Activated CD4-positive, alpha-beta T cell treated with anti-CD3 and anti-CD28 coated beads, Interleukin-2, amount 10 ng/mL, durations not matched to agents 7 days and 5 days (primary cell): ENCODE measurements at places on chromosomes 11 and 22. TPM values are rescaled to one million over a fixed set of nuclear protein-coding genes. Genes with fewer than 3 reads are reported as not detected.
A peak's percentile ranks its signal among the peaks of the same experiment; 100 is the strongest.

DNA sequence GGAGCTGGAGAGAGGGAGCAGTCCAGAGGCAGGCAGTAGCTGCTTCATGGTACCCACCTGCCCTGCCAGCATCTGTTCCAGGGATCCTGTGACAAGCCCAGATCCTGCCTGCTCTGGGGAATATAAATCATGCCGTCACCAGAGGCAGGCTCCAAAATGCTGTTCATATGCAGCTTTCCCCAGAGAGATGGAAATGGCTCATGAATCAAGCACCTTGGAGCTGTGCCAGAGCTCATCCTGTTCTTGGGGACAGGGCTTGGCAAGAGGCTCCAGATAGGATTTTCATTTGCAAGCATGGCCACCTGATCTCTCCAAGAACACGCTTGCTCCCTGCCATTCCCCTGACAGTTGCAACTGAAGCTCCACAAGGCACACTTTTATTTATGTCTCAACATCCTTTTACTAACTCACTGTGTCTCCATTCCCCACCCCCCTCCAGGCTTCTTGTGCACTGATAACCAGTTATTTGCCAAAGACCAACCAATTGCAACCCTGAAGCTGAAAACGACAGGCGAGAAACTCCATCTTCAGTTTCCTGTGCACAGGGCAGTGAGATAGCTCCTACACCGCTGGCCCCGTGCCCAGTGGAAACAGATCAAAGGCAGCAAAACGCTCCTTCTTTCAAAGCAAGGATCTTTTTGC is 115.8 kb upstream of the PITPNB start:
- H3K27ac ChIP-seq: no peak overlapping the region
- no peaks in the 10 kb centered on the region for H3K36me3 ChIP-seq
- no peak for DNase-seq
- no peak overlapping the region for H3K4me3 ChIP-seq
- peaks cover 6% of the 10 kb centered on the region for H3K27me3 ChIP-seq

- H3K36me3 ChIP-seq: peaks cover 5% of the 10 kb centered on the region
- peaks cover 36% of the 10 kb centered on the region for H3K27me3 ChIP-seq
- H3K27ac ChIP-seq: no peak within 1 kb of the TSS
- H3K4me3 ChIP-seq: peak within 1 kb of the TSS; percentile 62
- peak; percentile 30 for DNase-seq
These were observed at the start of gene PHLDB1 for GRCh38 chr11:118607401-118608359. TSS of gene PHLDB1 (plus strand) at chr11:118607615. CDS start at chr11:118613837, 6,222 bp downstream.

DNA sequence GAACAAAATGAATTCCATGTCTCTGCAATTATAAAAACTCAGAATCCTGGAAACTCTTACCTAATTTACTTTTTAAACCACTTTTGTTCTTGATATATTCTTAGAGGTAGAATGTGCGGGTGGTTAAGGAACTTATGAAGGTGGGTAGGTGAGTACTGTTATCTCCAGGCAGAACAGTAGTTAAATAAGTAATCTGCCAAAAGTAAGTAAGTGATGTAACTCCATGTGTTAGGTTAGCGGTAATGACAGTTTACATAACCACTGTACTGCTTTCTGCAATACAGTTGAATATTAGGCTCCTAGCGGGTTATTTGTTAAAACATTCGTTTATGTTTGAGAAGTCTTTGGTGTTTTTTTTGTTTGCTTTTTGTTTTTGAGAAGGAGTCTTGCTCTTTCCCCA is 7.1 kb downstream of the LARGE1 start:
- H3K4me1 ChIP-seq: no peaks in the 10 kb centered on the region
- no peak overlapping the region for H3K27ac ChIP-seq
- H3K36me3 ChIP-seq: no peaks in the 10 kb centered on the region
- H3K27me3 ChIP-seq: peaks cover 15% of the 10 kb centered on the region

DNA sequence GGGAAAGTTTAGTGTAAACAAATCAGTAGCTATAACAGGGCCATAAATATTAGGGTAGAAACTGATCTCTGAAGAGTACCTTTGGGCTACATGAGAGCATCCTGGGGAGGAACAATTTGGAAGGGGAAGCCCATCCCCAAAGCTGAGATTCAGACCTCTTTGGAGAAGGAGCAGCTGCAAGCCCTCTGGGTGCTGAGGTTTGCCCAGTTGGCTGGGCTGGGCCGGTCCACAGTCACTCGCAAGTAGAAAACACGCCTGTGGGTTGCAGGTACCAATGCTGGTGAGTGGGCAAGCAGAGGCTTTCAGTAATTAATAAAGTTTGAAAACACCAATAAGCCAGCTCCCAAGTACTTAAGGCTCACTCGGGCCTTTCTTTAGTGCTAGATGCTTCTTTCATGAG is 124.5 kb downstream of the ARHGAP8 start:
- no peak overlapping the region for H3K4me3 ChIP-seq
- H3K27me3 ChIP-seq: peaks cover 5% of the 10 kb centered on the region
- DNase-seq: no peak
- no peaks in the 10 kb centered on the region for H3K4me1 ChIP-seq
- H3K27ac ChIP-seq: no peak overlapping the region

- H3K27me3 ChIP-seq: peaks cover 2% of the 10 kb centered on the region
- no peaks in the 10 kb centered on the region for H3K36me3 ChIP-seq
- no peaks in the 10 kb centered on the region for H3K4me1 ChIP-seq
- no peak overlapping the region for H3K27ac ChIP-seq
These were observed 127.3 kb upstream of the SEZ6L start for GRCh38 chr22:26041931-26042330.

DNA sequence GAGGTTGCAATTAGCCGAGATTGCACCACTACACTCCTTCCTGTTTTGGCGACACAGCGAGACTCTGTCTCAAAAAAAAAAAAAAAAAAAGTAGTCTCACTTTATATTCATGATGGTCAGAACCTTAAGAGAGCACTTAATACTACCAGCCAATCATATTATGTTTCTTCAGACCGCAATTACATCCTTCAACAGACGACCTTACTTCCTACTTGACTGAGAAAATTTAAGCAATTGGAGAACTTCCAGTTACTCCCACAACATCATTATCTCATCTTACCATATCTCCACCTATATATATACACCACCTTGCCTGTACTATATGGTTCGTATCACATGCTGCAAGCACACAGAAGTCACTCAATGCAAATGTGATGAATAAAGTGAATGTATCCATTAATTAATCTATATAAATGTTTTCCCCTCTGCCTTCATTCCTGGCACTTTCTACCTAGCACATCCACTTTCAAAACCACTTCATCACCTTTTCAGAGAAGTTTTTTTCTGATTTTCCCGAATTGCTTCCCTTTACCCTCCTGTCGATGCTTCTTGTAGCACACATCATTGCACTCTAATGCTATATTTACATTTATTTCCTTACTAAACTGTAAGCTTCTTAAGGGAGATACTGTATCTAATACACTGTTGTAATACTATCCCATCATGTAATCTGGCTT is 13.8 kb downstream of the ATP5MG start:
- no peaks in the 10 kb centered on the region for H3K27me3 ChIP-seq
- H3K4me1 ChIP-seq: peaks cover 1% of the 10 kb centered on the region
- no peak overlapping the region for H3K4me3 ChIP-seq
- H3K27ac ChIP-seq: no peak overlapping the region

DNA sequence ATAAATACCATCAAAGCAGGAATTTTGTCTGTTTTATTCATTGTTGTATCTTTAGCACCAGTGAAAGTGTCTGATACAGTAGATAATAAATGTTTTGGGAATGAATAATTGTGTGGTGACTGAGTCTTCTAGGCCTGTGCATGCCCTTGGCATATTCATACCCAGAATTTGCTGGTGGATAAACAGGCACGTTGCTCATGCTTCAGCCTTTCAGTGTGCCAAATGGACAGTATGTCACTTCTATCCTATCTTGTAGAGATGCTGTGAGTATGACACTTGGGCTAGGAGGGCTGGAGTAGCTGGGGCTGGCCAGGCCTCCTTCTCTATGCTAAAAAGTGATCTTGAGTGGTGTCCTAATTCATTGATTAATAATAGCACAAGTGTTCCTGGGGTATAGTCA is 287.3 kb upstream of the DDI1 start:
- no peak overlapping the region for H3K4me3 ChIP-seq
- no peaks in the 10 kb centered on the region for H3K27me3 ChIP-seq
- no peak for DNase-seq
- H3K36me3 ChIP-seq: no peaks in the 10 kb centered on the region

DNA sequence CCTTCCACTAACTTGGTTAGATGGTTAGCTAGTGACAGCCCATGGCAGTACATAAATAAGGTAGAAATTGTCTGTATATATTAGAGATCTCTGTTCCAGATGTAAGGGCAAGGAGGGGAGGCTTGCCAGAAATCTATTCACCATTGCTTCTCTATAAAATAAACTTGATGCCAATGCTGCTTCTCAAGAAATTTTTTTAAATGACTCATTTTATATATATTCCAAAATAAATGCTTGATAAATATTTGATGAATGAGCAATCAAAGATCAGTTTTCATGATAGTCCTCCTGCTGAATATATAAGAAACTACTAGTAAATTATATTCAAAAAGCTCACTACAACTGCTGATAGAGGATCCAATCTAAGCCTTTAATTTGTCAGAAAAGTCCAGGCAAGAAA is 710.6 kb upstream of the CCDC179 start:
- H3K4me3 ChIP-seq: no peak overlapping the region
- H3K36me3 ChIP-seq: no peaks in the 10 kb centered on the region
- no peak overlapping the region for H3K27ac ChIP-seq
- no peaks in the 10 kb centered on the region for H3K27me3 ChIP-seq
- DNase-seq: no peak
- no peaks in the 10 kb centered on the region for H3K4me1 ChIP-seq

GRCh38 chr11:34864424-34864823 is 51.8 kb downstream of the APIP start:
- H3K4me3 ChIP-seq: no peak overlapping the region
- no peak overlapping the region for H3K27ac ChIP-seq
- no peaks in the 10 kb centered on the region for H3K4me1 ChIP-seq

DNA sequence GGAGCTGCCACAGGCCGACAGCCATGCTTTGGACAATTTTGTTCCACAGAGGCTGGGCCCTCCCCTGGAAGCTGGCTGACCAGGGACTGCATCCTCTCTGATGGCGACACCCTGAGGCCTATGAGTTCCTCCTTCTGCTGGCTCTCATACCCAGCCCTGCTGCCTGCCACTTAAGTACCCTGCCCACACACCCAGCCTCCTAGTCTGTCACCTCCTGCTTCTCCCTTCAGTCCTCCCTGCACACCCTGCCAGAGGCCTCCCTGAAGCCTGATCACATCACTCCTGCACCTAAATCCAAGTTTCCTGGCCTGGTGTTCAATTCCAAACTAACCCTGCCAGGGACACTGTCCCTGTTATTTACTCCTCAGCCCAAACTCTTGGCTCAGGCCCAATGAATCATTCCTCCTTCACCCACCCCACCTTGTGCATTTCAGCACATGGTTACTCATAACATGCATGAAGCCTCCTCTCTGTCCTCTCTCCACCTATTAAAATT is 136.7 kb upstream of the NECTIN1 start:
- DNase-seq: no peak
- no peak overlapping the region for H3K27ac ChIP-seq
- H3K27me3 ChIP-seq: peaks cover 7% of the 10 kb centered on the region

DNA sequence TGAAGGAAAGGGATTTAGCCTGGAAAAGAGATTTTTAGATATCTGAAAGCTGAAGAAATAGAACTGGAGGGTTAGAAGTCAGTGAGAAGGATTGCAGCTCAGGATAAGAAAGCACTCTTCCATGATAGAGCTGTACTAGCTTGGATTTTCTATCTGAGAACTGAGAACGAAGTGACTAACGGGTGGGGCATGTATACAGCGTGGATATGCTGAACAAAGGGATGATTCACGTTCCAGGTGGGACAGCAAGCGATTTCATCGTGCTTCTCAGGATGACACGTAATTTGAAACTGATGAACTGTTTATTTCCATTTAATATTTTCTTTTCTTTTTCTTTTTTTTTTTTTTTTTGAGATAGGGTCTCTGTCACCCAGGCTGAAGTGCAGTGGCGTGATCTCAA is 53.0 kb downstream of the GRAMD1B start:
- DNase-seq: no peak
- no peaks in the 10 kb centered on the region for H3K27me3 ChIP-seq
- H3K36me3 ChIP-seq: peaks cover 19% of the 10 kb centered on the region
- no peak overlapping the region for H3K4me3 ChIP-seq
- H3K4me1 ChIP-seq: peaks cover 46% of the 10 kb centered on the region

GRCh38 chr11:72069200-72069599 is 11.1 kb downstream of the NUMA1 start:
- H3K4me1 ChIP-seq: peaks cover 52% of the 10 kb centered on the region
- no peaks in the 10 kb centered on the region for H3K27me3 ChIP-seq
- peaks cover 48% of the 10 kb centered on the region for H3K36me3 ChIP-seq

GRCh38 chr11:97332271-97332670 is 942.5 kb downstream of the JRKL start:
- H3K36me3 ChIP-seq: no peaks in the 10 kb centered on the region
- H3K27me3 ChIP-seq: no peaks in the 10 kb centered on the region
- H3K4me1 ChIP-seq: no peaks in the 10 kb centered on the region
- no peak overlapping the region for H3K27ac ChIP-seq

XKR3 gene
- not detected for total RNA-seq

OR52H1 gene
- 0.37 TPM for total RNA-seq

CHKB gene
- 142 TPM for total RNA-seq

PC gene
- 8.8 TPM for total RNA-seq

PTDSS2 gene
- 22.7 TPM for total RNA-seq
